Stimulated activated CD8-positive, alpha-beta memory T cell treated with anti-CD3 and anti-CD28 coated beads, Interleukin-2, amount 100 ng/mL, for 1 hour (primary cell): ENCODE measurements at places on chromosomes 2 and 18.

DNA sequence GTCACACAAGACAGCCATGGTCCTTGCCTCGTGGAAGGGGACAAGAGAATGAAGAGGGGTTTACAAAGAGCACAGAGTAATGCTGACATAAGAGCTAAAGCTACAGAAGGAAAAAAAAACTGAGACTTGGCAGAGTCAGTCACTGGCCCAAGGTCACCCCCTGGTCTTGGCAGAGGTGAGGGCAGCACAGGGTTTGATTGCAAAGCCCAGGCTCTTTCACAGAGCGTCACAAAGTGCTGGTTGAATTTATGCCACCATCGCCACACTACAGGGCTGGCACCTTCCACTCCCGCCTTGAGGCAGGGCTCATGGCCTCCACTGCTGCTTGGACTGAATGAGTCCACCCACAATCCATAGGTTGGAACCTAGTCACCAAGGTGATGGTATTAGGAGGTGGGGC lies 190.2 kb downstream of the INHBB start:
- no peak for DNase-seq

DNA sequence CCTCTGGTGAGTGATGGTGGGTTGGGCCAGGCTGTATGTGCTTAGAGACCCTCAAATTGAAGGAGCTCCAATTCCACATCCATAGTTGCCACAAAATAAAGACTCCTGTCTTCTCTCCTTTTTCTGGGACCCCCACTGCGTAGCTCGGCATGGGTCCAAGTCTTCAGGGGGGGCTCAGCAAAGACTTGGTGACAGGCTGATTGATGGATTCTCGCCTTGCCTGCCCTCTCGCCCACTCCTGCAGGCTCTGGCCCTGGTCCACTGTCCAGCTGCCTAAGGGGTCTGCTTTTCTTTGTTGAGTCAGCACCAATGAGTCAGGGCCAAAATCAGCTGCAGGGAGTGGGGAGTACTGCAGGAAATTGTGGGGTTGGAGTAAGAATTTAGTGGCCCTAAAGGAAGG lies 21.5 kb downstream of the RPL37A start:
- no peak for DNase-seq

DNA sequence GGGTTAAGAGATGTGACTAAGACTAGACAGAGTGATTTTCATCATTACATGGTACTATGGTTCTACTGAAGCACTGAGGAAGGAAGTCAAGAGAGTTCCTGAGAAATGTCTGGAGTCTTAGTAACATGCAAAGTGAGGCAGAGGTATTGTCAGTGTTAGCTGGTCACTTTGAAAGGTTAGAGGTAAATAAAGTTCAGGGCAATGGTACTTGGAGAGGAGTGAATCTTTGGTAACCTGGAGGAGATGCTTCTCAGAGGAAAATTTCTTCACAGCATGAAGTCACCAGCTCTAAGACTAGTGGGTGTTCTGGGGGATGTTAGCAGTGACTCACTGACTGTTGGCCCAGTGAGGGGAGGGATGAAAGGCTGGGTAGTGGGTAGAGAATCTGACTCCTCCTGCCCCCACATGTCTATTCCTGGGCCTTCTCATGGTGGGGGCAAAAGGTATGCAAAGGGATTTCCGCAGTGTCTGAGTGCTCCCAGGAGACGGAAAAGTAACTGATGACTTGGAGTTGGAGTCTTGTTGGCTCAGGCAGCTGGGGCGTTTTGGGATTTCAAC lies 23.3 kb upstream of the IL1RN start:
- no peak for DNase-seq

- DNase-seq, result no peak
Observed at GRCh38 chr18:49460976-49461601, 644 bp upstream of the DYM start.

DNA sequence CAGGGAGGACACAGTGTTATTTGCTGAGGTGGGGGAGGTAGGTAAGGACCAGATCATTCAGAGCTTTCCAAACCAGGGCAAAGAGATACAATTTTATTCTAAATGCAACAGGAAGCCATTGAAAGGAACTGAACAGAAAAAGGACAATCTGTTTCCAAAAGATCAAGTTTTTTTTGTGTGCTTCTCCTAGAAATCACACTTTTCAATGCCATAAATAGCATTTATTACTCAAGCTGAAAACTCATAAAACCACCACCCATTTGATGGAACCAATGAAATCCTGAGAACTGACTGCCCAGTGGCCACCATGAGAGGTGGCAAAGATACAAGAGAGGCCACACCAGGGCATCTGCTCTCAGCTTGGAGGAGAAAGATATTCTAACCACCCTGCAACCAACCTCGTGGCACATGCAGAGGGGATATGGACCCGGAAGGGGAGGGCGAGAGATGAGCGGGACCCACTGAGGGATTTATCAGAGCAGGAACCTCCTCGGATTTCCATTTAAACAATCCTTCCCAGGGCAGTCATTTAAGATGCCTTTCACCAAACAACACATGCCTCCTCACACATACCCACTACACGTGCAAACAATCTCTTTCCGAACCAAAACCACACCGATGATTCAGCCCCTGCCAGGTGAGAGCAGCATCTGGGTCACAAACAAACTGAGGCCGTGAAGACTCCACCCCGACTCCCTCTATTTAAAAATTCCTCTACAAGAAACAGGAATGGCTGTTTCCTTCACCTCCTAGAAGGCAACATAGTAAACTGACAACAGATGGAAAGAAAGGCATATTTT lies 8.8 kb downstream of the CYB5A start:
- no peak for DNase-seq

- DNase-seq, result no peak
Observed at GRCh38 chr2:3728104-3729054, 25.0 kb downstream of the DCDC2C start.

GRCh38 chr2:234606896-234607295 lies 110.0 kb upstream of the ARL4C start:
- no peak for DNase-seq

DNA sequence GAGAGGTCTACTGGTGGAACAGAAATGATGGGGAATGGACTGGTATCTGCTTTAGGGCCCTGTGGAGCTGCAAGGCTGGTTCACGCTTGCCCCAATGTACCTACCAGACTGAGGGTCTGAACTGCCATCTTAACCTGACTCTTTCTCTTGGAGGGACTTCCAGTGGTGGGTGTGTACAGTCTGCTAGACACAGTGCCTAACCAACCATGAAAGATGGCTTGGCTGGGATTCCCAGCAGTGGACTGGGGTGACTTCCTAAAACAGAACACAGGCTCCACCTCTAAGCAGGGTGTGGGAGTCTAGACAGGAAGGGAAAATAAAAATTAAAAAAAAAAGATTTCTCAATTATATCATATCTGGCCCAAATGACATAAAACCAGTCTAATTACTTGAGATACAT lies 25.5 kb upstream of the MYO3B start:
- DNase-seq, result no peak

DNA sequence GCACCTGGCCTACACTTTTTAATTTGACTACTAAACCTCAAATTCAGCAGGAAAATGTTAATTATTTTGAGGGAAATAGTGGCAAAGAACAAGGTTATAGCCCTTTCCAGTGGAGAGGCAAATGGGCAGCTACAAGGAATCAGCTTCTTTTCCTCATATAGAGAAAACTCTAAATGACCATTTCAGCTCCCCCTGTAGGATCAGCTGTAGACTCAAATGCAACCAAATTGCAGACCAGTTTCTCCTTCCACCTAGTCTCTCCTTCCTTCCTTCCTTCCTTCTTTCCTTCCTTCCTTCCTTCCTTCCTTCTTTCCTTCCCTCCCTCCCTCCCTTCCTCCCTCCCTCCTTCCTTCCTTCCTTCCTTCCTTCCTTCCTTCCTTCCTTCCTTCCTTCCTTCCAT lies 158.2 kb downstream of the ZEB2 start:
- DNase-seq, result no peak

DNA sequence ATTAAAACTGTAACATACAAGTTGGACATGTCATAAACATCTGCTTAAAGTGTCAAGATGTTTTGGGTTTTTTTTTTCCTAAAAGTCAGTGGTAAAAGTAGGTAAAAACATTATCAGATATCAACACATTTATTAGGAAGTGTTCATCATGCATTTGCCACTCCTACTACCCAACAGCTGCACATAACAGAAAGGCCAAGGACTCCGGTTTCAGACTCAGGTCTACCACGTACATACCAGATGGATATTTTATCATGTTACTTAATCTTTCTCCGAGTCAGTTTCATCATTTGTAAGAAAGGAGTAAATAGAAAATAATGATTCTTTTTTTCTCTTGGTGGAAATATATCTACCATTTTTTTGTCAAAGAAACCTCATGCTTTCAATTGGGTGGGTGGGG lies 192.3 kb downstream of the UBE2E3 start:
- no peak for DNase-seq

- DNase-seq, result no peak
Observed at GRCh38 chr2:189835855-189836558, 51.8 kb downstream of the PMS1 start.

DNA sequence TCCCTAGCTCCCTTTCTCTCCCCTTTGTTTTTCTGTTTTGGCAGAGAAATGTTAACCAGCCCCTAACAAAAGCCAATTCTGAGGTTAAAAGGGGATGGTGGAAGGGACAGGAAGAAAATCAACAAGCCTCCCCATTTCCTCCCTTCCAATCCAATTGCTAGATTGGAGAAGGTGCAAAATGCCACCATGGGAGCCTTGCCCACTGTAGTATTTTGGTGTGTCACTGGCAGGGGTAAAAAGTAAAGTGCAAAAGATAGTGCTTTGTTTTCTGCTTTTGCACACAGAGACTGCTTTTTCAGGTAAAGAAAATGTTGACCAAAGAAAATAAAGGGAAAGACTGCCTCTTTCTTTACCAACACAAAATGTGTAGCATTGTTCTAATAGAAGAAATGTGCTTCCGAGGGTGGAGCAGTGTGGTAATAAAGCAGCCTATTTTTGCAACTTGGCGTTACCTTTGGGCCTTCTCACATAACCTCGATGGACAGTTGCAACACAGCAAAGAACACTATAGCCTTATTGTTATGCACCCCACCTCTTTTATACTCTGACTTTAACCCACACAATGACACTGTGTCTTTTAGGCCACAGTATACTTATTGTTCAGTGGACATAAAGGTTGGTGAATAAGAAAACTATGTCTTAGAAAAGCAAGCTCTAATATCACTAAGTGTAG lies 861.8 kb downstream of the BCL11A start:
- no peak for DNase-seq

GRCh38 chr2:79619976-79620375 lies 107.1 kb downstream of the CTNNA2 start:
- DNase-seq, result no peak
